Stimulated activated CD4-positive, alpha-beta T cell treated with anti-CD3 and anti-CD28 coated beads, Interleukin-4, amount 100 ng/mL, for 24 hours (primary cell): ENCODE measurements at places on chromosomes 2 and 18.

DNA sequence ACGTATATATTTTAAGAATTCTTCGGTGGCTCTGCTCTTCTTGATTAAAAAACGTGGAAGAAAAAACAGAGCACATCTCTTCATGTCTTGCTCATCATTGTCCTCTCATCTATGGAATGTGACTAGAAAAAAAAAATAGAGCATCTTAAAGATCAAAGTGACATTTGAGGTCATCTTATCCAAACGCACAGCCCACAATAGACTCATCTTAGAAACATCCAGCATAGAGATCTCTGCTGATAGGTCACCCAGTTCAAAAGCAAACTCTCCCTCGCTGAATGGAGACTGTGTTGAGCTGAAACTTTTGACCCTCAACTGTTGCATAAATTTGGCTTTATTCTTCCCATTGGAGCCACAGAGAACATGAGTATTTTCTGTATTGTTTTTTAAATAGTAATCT, 65.2 kb downstream of the CMPK2 start:
- DNase-seq, result no peak

DNA sequence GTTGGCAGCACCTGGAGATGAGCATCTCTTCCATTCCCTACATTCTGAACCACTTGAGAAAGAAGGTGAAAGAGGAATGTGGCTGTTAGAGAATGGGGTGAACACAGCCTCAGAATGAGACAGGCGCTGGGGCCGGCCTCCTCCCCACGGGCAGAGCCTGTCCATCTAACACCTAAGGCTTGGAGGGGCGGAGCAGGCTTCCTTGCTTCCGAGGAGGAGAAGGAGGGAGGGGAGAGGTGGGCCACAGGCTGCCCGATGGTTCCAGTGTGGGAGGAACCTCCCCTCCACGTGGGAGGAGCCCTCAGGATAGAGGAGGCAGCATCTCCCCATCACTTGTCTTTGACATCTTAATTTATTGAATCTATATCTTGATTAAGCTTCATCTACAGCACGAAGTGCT, 68.6 kb downstream of the CIB4 start:
- DNase-seq, result no peak

DNA sequence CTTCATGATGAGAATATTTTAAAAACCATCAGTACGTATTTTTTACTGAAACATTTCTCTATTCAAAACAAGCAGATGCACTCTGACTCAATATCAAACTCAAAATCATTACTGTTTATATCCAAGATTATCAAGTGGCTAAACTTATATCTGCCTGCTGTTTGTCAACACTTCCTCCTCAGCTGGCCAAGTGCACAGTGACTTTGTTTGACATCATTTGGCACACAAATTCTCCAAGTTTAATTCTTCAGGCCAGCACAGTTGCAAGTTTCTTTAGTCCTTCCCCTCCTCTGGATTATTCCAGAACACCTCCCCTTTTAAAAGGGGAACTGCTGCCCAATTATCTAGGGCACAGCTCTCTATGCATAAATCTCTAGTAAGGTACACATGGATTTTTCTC, 346.6 kb downstream of the FSIP2 start:
- DNase-seq, result no peak

GRCh38 chr2:232541195-232541960, 1.9 kb downstream of the CHRNG start:
- no peak for DNase-seq
